ENCODE measurements at places on chromosomes 3 and 15. TPM values are rescaled to one million over a fixed set of nuclear protein-coding genes. Genes with fewer than 3 reads are reported as not detected.

DNA sequence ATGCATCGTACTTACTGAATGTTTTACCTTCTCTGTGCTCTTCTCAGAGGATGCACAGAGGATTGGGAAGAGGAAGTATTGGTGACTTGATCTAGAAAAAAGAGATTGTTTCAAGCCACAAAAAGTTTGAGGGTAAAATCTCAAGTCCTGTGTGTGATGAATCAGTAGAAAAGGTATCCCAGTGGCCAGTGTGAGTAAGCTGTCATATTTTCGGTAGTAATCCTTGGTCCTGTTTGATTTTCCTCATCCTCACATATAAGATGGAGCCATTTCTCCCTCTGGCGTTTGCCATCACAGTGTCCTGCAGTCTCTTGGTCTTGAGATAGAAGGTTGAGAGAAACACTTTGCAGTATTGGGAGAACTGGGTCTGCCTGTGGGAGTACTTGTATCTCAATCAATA is 166.8 kb downstream of the LPP start:
- no peak for DNase-seq

- DNase-seq = no peak
Measured at GRCh38 chr15:36294359-36294758, 285.1 kb upstream of the CDIN1 start.

- DNase-seq = no peak
Measured at GRCh38 chr3:57230006-57230405, 2.5 kb downstream of the APPL1 start.

- DNase-seq = no peak
Measured at GRCh38 chr15:70180186-70180875, 82.6 kb upstream of the TLE3 start.

GRCh38 chr3:43512754-43513404 is 108.9 kb downstream of the ANO10 start:
- no peak for DNase-seq

- no peak for DNase-seq
Measured at GRCh38 chr3:118817748-118818165, 216.9 kb downstream of the IGSF11 start.

- no peak for DNase-seq
Measured at GRCh38 chr3:110754212-110754916, 317.3 kb upstream of the NECTIN3 start.

- no peak for DNase-seq
Measured at GRCh38 chr3:138950006-138950644, 3.1 kb downstream of the FOXL2NB start.

- DNase-seq = no peak
Measured at GRCh38 chr3:172804323-172804722, 53.8 kb downstream of the ECT2 start.

GRCh38 chr3:49673715-49674496 is at the start of gene APEH:
APEH (plus strand) TSS chr3:49674351; CDS start chr3:49674402, 51 bp downstream.
- DNase-seq = peak; percentile 97

DNA sequence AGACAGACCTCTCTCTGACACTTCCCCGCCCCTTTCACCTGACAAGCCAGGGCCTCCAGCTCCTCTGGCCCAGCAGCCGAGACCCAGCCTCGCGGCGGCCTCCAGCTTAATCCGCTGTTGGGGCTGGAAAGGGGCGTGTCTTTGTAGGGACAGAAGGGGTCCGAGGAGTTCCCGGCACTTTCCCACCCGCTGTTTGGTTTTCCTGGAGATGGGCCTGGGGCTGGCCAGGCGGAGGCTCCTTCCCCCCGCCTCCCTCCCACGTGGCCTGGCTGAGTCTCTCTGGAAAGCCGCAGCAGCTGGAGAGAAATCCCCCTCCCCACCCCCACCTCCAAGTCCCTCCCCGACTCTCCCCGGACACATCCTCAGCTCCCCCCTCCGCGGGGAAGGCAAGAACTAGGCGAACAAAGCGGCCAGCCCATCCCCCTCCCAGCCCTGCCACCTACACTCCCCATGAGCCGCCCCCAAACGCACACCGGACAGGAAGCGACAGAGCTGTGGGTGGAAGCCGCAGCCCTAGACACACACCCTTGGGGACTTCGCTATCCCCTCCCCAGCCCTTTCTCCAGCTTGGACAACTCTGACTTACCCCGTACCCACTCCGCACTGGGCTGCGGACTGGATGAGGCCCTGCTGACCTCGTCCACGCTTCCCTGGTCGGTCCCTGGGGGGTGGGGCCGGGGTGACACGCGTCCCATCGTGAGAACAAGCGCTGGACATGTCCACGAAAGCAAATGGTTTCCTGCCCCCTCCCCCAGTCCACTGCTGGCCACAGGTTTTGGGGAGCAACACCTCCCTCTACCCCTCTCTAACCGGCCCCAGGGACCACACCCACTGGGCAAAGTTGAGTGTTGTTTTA is 1.2 kb downstream of the IGDCC4 start:
- DNase-seq = no peak

GRCh38 chr3:6994081-6994668 is 133.3 kb downstream of the GRM7 start:
- DNase-seq = no peak

GRCh38 chr3:187212705-187213104 is 15.4 kb downstream of the RTP1 start:
- DNase-seq = no peak

DNA sequence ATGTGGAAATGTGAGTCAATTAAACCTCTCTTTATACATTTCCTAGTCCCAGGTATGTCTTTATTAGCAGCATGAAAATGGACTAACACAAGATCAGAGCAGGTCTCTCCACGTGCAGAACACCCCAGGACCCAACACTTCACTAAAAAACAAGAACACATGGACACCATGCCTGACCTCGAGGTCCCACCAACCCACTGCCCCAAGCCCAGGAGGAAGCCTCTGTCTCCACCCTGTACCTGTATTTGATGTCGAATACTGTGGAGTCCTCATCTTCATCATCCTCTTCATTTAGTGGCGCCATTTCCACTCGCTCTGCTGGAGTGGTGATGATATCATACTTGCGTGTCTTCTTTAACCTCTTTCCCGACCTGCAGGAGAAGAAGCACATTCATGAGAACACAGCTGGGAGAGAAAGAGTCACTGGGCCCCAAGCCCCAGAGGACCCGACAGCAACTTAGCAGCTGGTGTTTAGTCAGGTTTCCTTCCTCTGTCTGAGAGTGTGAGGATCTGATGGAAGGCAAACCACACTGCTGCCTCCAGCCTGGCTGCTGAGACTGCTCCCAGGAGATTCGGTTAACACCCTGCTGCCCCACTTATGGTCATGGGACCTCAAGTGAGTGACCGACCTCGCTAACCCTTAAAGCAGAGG is 25.5 kb downstream of the FAM174B start:
- DNase-seq = no peak

GRCh38 chr3:10845001-10845761 is 29.2 kb downstream of the SLC6A11 start:
- no peak for DNase-seq

DNA sequence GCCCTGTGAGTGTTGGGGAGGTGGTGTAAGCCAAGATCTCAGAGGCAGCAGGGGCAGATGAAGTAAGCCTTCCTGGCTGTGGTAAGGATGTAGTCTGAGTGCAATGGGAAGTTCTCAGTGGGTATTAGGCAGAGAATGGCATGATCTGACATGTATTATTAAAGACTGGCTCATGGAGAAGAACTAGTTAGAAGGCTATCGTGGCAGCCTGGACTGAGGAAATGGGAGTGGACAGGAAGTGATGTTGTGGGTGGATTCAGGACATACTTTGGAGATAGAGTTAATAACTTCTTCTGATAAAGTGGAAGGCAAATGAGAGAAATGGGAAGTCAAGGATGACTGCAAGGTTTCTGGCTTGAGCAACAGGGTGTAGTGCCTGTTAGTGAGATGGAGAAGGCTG is 250.9 kb upstream of the CFAP20DC start:
- no peak for DNase-seq

DNA sequence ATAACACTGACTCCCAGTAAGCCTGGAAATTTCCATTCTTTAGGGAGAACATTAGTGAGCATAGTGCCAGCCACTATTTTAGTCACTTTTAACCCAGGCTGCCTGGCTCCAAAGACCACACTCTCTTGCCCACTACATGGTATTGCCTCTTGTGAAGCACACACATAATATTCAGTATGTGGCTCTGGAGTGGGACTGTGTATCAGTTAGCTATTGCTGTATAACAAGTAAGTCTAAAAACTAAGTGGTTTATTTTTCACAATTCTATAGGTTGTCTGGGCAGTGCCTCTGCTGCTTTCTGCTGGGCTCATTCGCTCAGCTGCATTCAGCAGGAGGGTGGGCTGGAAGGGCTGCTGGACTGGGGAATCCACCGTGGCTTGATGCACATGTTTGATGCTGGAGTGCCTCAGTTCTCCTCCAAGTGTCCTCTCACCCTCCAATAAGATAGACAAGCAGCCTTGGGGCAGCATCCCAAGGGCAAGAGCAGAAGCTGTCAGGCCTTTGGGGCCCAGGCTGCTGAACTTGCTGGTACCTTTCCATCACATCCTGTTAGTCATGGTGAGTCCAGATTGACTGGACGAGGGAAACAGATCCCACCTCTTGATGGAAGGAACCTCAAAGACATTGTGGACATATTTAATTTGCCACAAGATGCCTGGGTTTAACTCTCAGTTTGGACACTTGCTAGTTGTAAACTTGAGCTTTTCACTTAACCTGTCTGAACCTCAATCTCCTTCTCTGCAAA is 66.6 kb upstream of the TLE3 start:
- DNase-seq = no peak

GRCh38 chr3:188362405-188362831 is 208.5 kb downstream of the LPP start:
- no peak for DNase-seq

GRCh38 chr3:149061776-149062175 is 24.6 kb downstream of the HLTF start:
- no peak for DNase-seq

DNA sequence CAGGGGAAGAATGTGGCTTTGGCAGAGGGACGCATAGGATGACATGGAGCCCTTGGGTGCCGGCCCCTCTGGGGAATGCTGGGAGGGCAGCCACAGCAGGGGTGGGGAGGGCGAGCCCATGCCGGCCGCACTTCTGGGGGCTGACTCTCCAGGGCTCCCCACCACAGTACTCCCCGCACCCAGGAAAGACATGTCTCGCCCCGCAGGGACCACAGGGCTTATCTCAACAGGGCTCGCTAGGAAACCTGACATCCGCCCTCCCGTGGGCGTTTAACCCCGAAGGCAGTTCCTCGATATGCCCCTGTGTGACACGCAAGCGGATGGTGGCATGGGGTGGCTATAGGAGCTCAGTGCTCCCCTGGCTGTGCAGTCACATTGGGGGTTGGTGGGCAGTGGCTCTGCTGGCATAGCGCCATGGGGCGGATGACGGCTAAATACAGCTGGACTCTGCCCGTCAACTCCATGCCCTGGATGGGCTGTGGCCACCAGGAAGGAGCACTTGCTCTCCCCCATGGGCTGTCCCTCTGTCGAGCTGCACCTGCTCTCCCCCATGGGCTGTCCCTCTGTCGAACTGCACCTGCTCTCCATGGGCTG is 141.4 kb downstream of the ADAMTS17 start:
- no peak for DNase-seq

GRCh38 chr3:71358243-71358642 is 225.3 kb downstream of the FOXP1 start:
- no peak for DNase-seq

DNA sequence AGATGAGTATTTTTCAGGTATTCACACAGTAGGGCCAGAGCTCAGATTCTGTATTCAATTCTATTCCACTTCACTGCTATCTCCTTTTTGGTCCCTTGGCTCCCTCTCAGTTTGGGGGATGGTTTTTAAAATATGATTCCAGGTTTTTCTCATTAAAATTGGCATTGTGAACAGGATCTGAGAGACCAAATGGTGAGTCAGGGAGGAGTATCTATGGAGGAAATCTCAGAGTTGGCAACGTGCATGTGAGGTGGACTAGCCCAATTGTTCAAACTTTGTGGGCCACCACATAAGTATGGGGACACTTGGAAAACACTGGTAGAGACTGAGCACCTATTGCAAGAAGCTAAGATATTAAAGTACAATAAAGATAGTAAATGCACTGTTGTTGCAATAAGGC is 53.9 kb upstream of the TTC14 start:
- no peak for DNase-seq

GRCh38 chr3:14284694-14285547 is 106.3 kb downstream of the LSM3 start:
- DNase-seq = no peak

GRCh38 chr15:53203454-53203853 is 413.3 kb upstream of the ONECUT1 start:
- no peak for DNase-seq

GRCh38 chr3:78139166-78139565 is 1099.3 kb downstream of the ROBO2 start:
- DNase-seq = no peak

GRCh38 chr3:132595014-132595413 is 2.1 kb upstream of the ACKR4 start:
- DNase-seq = no peak

GRCh38 chr3:105362021-105362665 is 4.6 kb upstream of the ALCAM start:
- no peak for DNase-seq

DNA sequence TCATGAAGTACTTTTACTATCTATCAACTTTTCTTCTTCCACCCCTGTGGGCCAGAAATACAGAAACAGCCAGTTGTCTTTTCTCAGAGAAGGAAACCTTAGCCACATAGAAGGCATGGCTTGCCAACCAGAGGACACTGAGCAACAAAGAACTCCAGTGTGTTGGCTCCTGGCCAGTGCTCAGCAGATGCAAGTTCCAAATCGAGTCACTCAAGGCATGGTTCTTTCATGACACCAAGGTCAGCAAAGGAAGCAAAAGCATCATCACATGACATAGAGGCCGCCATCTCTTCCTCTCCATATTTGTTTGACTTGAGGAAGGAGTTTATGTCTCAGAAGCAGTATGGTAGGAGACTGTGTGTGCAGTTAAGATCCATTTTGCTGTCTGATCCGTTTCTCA is 92.2 kb downstream of the MYLK start:
- DNase-seq = no peak

DNA sequence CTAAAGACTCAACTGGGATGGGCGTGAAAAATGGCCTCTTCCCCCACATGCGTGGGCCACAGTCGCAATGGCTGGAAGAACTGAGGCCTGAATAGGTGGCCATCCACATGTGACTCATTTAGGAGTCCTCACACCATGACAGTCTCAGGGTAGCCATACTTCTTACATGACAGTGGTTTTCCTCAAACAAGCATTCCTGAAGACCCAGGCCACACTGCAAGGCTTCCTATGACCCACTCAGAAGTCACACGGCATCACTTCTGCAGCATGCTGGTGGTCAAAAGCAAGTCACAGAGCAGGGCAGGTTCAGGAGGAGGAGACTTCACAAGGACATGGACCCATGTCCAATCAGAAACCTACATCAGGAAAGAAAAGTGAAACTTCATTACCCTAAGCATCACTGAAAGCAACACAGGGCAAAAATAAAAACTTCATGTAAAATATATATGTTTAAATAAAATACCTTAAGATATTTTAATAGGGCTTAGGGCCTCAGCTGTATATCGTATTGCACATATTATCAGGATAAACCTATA is 257.1 kb downstream of the OPA1 start:
- no peak for DNase-seq

The CIB2 gene
- total RNA-seq = 1.5 TPM

The CEP63 gene
- 38.6 TPM for total RNA-seq

The PRICKLE2 gene
- total RNA-seq = 0.22 TPM

The ANKUB1 gene
- not detected for total RNA-seq

The FRMD4B gene
- total RNA-seq = 14.0 TPM

The BUB1B gene
- 0.41 TPM for total RNA-seq

The FOXB1 gene
- total RNA-seq = 0.97 TPM

The GASK1A gene
- not detected for total RNA-seq

The GABRR3 gene
- not detected for total RNA-seq

The TUSC7 gene
- total RNA-seq = not detected

The PAK6 gene
- total RNA-seq = not detected

Data from naive thymus-derived CD4-positive, alpha-beta T cell (primary cell).